ENCODE measurements at places on chromosomes 1 and 21. TPM values are rescaled to one million over a fixed set of nuclear protein-coding genes. Genes with fewer than 3 reads are reported as not detected.

DDX59 gene
- 22.0 TPM for total RNA-seq

ECE1 gene
- 98.3 TPM for total RNA-seq

DNA sequence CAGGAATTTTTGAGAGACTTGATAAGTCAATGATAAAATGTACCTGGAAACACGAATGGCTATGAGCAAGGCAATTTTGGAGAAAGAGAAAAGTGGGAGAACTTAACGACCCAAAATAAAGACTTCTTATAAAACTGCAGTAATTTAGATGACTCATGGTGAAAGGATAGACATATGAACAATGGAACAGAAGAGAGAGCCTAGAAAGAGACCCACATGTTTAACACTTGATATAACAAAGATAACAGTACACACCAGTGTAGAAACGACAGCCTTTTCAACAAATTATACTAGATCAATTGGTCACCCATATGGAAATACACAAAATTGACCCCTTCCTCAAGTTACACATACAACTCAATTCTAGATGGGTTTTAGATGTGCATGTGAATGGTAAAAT is 117.5 kb upstream of the GALNT2 start:
- no peaks in the 10 kb centered on the region for H3K36me3 ChIP-seq
- H3K4me3 ChIP-seq = no peak overlapping the region
- no peaks in the 10 kb centered on the region for H3K27me3 ChIP-seq
- DNase-seq = no peak

- no peak overlapping the region for H3K4me3 ChIP-seq
- H3K36me3 ChIP-seq = no peaks in the 10 kb centered on the region
- no peaks in the 10 kb centered on the region for H3K27me3 ChIP-seq
- H3K27ac ChIP-seq = no peak overlapping the region
These were observed 55.8 kb downstream of the ROR1 start for GRCh38 chr1:63829349-63830327.

DNA sequence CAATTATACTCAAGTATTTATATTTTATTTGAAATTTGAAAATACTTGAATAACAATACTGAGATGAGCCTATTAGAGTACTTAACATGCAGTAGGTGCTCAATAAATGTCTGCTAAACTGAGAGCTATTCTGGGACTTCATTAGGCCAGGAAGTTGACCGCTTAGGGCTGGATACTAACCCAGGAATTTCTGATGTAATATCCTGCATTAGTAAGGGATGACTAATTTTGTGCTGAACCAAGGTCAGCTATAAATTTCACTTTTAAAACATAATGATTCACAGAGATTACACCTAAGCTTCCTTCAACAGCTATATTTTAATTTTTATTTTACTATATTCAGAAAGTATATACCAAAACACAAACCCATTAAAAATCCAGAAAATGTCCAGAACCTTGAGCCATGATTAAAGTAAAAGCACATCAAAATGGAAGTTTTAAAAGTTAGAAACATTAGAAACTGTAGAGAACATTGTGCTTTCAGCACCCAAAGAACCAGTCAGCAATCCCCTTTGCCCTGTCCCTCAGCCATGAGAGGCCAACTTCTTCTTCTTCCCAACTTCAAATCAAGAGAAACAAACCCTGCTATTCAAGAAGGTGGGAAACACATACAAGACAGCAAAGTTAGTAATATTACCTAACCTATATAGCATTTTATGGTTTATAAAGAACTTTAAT is 35.4 kb downstream of the WNT2B start:
- DNase-seq = no peak
- no peaks in the 10 kb centered on the region for H3K27me3 ChIP-seq
- H3K4me3 ChIP-seq = no peak overlapping the region

GRCh38 chr21:37082856-37083528 is 9.9 kb downstream of the TTC3 start:
- no peak overlapping the region for H3K27ac ChIP-seq
- DNase-seq = no peak
- H3K4me3 ChIP-seq = no peak overlapping the region
- no peaks in the 10 kb centered on the region for H3K27me3 ChIP-seq
- H3K4me1 ChIP-seq = peaks cover 27% of the 10 kb centered on the region
- no peaks in the 10 kb centered on the region for H3K36me3 ChIP-seq

DNA sequence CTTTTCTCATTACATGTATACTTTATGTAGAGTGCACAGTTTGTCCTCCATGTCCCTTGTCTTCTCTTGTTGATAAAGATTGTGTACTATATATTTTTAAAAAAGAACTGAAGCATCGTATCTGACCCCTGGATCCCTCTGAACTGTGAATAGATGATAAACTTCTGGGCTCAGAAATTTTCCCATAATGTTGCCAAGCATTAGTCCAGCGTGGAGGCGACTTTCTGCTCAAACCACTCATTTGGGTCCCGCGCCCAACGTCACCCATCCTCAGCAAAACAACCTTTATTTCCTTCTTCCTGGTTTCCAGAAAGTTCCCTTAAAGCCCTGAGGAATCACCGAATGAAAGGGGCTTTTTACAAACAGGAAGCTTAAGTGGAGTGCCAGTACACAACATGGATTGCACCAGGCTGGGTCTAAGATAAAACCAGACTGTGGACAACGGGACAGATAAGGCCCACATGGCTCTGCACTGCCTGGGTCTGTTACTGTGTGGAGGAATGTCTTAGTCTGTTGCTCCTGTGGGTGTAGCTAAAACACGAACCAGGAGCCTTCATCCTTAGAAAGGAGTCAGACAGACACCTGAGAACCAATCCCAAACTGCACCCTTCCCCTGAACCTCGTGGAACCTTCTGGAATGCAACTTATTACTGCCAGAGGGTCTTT is 15.6 kb downstream of the EVA1C start:
- H3K4me3 ChIP-seq = no peak overlapping the region
- H3K4me1 ChIP-seq = peaks cover 33% of the 10 kb centered on the region
- no peak for DNase-seq
- H3K27ac ChIP-seq = no peak overlapping the region

All from esophagus muscularis mucosa (tissue), 4 donors.